Stimulated activated CD4-positive, alpha-beta T cell treated with anti-CD3 and anti-CD28 coated beads, Interleukin-1b, Interleukin-23, amount 100 ng/mL, for 1 hour (primary cell): ENCODE measurements at places on chromosomes 3 and 15.

GRCh38 chr3:4978966-4979427 lies 240 bp upstream of the BHLHE40 start:
- peak; percentile 69 for DNase-seq

DNA sequence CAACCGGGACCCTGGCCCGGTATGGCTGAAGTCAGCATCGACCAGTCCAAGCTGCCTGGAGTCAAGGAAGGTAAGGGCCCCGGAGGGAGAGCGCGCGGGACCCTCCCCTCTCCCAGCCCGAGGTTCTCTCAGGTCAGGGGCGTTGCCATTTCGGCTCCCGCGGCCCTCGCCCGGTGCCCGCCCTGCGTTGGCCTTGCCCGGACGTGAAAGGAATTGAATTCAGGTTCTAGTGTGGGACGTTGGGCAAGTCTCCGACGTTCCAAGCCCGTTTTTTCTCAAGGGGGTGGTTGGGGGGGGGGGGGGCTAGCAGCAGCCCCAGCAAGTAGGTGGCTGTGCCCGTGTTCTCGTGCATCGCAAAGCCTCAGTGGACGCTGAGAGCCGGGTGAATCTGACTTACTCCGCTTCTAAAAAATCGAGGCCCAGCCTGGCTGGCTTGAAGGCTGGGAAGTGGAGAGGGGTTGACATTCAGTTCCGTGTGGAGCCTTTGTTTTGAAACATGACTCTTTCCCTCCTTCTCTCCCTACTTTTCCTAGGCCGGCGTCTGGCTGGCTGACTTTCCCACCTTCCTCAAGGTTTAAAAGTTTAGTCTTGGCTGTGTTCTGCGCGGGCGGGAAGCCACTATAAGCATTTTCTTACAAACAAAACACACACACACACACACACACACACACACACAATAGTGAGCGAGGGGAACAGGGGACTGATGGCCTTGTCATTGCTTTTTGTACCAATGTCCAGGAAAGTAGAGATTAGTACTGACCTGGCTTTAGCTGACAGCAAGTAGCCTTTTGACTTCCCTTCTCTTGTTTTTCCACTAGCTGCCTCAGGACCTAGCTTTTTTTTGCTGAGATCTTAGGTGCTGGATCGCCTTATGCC lies at the start of gene UTS2B:
Gene UTS2B, minus strand, starts transcription at position 873 of the 876 bp plus-strand sequence. CDS start 48,337 bp downstream, outside the sequence.
- DNase-seq, result no peak

DNA sequence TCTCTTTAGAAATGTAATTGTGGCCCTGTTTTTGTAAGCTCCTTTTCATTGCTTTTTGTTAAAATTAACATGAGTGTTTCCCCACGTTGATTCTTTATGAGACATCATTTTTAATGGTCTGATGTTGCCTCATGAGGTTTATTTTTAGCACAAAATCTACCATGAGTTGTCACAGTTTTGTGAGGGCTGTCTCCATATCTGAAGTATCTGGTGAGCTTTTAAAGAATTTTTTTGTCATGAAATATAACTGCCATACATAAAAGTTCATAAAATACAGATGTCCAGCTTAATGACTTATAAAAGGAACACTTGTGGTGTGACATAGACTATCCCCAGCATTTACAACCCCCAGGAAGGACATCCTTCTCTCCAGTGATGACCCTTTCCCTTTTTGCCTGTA lies 34.3 kb upstream of the CEMIP start:
- no peak for DNase-seq

DNA sequence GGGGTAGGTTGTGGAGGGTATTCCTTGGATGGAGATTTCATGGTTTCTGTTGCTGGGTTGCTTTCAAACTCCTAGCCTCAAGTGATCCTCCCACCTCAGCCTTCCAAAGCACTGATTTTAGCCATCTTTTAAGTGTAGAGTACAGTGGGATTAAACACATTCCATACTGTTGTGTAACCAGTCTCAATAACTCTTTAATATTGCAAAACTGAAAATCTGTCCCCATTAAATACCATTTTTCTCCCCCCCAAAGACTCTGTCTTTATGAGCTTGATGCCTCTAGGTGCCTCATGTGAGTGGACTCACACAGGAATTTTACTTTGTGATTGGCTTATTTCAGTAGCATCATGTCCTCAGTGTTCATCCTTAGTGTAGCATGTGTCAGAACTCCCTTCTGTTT lies 74.7 kb upstream of the ATP10A start:
- no peak for DNase-seq

GRCh38 chr3:133610031-133610430 lies 36.5 kb downstream of the CDV3 start:
- no peak for DNase-seq
